ENCODE measurements at places on chromosomes 11 and 22. TPM values are rescaled to one million over a fixed set of nuclear protein-coding genes. Genes with fewer than 3 reads are reported as not detected.

The LSP1 gene
- total RNA-seq: 0.90 TPM

DNA sequence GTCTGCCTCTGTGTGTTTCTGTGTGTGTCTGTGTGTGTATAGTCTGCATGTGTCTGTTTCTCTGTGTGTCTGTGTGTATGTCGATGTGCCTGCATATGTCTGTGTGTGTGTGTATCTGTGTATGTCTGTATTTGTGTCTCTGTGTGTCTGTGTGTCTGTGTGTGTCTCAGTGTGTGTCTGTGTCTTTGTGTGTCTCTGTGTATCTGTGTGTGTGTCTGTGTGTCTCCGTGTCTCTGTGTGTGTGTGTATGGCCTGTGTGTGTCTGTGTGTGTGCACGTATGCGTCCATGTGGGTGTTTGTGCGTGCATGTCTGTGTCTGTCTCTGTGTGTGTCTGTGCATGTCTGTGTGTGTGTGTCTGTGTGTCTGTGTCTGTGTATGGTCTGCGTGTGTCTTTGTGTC is 439 bp downstream of the SNX32 start:
- peaks cover 6% of the 10 kb centered on the region for H3K27me3 ChIP-seq
- H3K27ac ChIP-seq: no peak overlapping the region
- peak overlapping the region; percentile 21 for H3K4me3 ChIP-seq
- no peaks in the 10 kb centered on the region for H3K36me3 ChIP-seq

GRCh38 chr22:23059284-23059948 is 10.9 kb upstream of the GNAZ start:
- no peaks in the 10 kb centered on the region for H3K36me3 ChIP-seq
- H3K27ac ChIP-seq: no peak overlapping the region
- no peak overlapping the region for H3K4me3 ChIP-seq
- no peak for DNase-seq
- no peaks in the 10 kb centered on the region for H3K4me1 ChIP-seq
- H3K27me3 ChIP-seq: no peaks in the 10 kb centered on the region

- no peaks in the 10 kb centered on the region for H3K27me3 ChIP-seq
- no peaks in the 10 kb centered on the region for H3K36me3 ChIP-seq
- no peak overlapping the region for H3K4me3 ChIP-seq
- peaks cover 4% of the 10 kb centered on the region for H3K4me1 ChIP-seq
Measured at GRCh38 chr22:37290737-37291136, 8.4 kb downstream of the CYTH4 start.

The MCAT gene
- total RNA-seq: 16.3 TPM

- no peak for DNase-seq
- H3K27ac ChIP-seq: no peak overlapping the region
- no peaks in the 10 kb centered on the region for H3K27me3 ChIP-seq
- H3K4me1 ChIP-seq: no peaks in the 10 kb centered on the region
- no peaks in the 10 kb centered on the region for H3K36me3 ChIP-seq
Measured at GRCh38 chr11:102260241-102260640, 57.0 kb upstream of the BIRC3 start.

DNA sequence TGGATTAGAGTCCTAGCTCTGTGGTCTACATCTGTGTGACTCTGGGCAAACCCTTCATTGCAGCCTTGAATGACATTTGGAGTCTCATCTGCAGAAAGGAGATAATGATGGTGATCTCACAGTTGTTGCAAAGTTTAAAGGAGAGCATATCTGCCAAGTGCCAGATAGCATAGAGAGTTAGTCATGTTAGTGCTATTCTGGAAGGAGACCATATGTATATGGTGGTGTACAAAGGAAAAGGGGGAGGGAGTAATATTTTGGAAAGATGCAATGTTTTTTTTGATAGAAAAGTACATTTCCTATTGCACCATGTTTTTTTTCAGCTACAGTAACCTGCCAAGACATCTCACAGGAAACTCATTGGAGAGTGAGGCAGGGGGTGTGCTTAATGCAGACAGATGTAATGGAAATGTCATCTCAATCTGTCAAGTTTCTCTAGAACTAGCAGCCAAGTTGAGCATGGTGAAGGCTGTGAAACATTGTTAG is 92.1 kb upstream of the NARS2 start:
- no peaks in the 10 kb centered on the region for H3K4me1 ChIP-seq
- no peaks in the 10 kb centered on the region for H3K36me3 ChIP-seq
- DNase-seq: no peak

DNA sequence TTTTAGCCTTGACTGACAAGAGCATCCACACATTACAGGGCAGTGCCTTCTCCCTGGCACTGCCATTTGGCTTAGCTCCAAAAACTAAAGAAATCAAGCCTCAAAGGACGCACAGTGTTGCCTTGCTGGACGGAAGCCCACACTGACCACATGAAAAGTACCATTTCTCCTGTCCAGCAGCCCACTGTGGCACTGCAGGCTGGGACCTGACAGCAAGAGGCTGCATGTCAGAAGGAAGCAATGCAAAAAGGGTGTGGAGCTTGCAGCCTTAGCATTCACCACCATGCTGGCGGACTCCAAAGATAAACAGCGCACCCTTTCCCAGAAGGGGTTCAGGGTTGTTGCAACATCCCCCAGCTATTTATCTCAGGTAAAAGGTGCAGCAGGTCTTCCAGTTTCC is 109.3 kb upstream of the BMAL1 start:
- DNase-seq: no peak
- no peaks in the 10 kb centered on the region for H3K4me1 ChIP-seq
- H3K4me3 ChIP-seq: no peak overlapping the region
- no peak overlapping the region for H3K27ac ChIP-seq

The MOGAT2 gene
- 0.08 TPM for total RNA-seq

The TP53I11 gene
- 132 TPM for total RNA-seq

GRCh38 chr11:126034039-126034932 is 28.4 kb downstream of the CDON start:
- no peak for DNase-seq
- H3K27me3 ChIP-seq: peaks cover 6% of the 10 kb centered on the region
- H3K4me1 ChIP-seq: no peaks in the 10 kb centered on the region

- H3K4me1 ChIP-seq: peaks cover 15% of the 10 kb centered on the region
- H3K4me3 ChIP-seq: no peak overlapping the region
- H3K27me3 ChIP-seq: no peaks in the 10 kb centered on the region
- H3K27ac ChIP-seq: peak overlapping the region; percentile 60
- no peaks in the 10 kb centered on the region for H3K36me3 ChIP-seq
Measured at GRCh38 chr11:65870706-65871681, 1.6 kb downstream of the EFEMP2 start.

The HBB gene
- total RNA-seq: 0.72 TPM

DNA sequence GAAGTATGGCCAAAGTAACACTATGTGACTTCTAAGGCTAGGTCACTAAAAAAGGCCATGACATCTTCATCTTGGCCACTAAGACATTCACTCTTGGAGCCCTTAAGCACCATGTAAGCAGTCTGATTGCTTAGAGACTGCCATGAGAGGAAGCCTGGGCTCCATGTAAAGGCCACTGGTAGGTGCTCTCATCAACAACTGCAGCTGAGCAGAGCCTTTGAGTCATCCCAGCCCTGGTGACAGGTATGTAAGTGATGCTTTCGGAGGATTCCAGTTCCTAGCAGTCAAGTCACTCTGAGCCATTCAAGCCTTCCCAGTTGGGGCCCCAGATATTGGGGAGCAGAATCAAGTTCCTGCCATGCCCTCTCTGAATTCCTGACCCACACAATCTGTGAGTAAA is 26.2 kb downstream of the GAB2 start:
- H3K36me3 ChIP-seq: no peaks in the 10 kb centered on the region
- H3K27ac ChIP-seq: no peak overlapping the region
- H3K4me3 ChIP-seq: no peak overlapping the region
- no peaks in the 10 kb centered on the region for H3K4me1 ChIP-seq

The IGSF9B gene
- total RNA-seq: 2.2 TPM

The PKDREJ gene
- total RNA-seq: not detected

DNA sequence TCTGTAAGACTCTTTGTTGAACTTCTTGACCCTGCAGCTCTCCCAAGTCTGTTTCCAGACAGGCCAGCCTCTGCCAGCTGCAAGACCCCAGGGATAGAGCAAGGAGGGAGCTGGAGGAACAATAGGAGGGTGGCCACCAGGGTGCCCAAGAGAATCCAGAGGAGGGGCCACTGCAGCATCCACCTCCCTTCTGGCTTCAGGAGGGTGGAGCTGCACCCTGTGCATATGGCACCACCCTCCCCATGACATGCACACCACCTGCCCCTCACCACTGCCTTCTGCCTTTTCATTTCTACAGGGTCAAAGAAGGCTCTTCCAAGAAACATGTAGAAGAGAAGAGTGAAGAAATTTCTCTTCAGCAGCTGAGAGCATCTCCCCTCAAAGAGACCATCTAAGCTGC is 20.1 kb upstream of the POLA2 start:
- no peak overlapping the region for H3K4me3 ChIP-seq
- no peaks in the 10 kb centered on the region for H3K36me3 ChIP-seq
